ENCODE measurements at places on chromosomes 2 and 18. TPM values are rescaled to one million over a fixed set of nuclear protein-coding genes. Genes with fewer than 3 reads are reported as not detected.

DNA sequence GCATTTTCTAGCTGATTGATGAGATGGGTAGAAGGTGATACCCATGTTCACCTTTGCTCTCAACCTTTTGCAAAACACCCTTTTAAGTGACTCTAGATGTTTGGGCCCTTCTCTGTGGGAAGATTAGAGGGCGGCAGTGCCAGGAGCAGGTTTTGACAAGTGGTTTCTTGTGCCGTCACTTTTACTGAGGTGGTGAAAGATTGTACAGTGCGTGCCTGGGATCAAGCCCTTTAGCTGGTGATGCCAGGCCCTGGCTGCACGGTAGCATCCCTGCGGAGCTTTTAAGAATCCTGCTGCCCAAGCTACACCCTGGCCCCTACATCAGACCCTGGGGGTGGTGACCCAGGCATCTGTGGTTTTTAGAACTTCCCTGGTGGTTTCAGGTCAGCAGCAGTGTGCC lies 29.1 kb downstream of the MTCL1 start:
- DNase-seq = no peak

- DNase-seq = no peak
Measured at GRCh38 chr2:81692566-81692965, 1388.0 kb upstream of the LRRTM1 start.

DNA sequence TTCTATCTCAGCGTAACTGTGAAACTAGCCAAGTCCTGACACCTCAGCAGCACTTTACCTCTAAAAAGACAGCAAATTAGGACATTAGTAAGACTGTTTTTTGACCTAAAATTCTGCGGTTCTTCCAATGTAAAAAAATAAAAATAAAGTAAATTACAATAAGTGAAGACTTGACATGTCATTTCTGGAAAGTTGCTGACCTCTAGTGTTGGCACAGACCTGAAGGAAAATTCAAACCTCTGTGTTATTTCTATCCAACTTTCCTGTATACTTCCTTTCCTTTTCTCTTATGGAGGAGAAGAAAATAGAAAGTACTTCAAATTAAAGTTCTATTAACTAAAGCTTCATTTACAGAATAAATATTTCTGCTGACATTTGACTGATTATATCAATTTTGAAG lies 110.6 kb downstream of the TMEM182 start:
- DNase-seq = no peak

DNA sequence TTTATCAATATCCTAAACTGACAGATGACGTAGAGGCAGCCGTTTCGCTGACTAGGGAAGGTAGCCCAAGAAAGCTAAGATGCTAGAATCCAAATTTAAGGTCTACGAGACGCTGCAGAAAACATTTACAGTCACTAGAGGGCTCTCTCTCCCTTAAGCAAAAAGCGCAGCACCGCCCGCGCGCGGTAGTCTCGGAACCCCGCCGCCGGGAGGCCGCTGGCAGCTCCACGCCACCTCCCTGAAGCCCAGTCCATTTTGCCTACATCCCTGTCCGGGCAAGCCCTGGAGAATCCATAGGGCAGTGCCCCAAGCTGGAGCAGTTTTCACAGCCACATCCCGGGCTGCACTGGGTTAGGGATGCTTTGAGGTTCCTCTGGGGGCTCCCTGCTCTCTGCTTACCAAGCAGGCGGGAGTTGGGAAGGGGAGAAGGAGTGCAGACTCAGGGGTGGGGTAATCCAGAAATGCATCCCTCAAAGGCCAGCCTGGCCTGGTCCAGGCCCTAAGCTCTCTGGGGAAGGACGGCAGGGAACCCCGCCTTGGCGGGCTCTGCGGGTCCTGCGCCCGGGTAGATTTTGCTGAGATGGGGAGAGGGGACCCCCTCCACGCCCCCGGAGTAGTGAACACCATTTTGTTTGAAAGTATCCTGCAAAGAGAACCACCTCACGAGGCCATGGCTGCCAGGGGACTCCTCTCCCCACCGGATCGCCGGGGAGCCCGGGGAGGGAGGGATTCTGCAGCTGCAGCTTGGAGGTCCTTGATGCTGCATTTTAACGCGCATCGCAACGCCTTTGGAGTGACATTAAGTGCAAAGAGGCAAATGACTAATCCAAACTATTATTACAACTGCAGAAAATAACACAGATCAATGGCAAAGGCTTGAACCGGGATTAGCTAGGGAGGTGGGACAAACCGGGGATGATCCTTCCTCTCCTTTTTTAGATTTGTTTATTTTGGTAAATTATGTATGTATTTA lies 1.3 kb upstream of the DPYSL5 start:
- DNase-seq = no peak

DNA sequence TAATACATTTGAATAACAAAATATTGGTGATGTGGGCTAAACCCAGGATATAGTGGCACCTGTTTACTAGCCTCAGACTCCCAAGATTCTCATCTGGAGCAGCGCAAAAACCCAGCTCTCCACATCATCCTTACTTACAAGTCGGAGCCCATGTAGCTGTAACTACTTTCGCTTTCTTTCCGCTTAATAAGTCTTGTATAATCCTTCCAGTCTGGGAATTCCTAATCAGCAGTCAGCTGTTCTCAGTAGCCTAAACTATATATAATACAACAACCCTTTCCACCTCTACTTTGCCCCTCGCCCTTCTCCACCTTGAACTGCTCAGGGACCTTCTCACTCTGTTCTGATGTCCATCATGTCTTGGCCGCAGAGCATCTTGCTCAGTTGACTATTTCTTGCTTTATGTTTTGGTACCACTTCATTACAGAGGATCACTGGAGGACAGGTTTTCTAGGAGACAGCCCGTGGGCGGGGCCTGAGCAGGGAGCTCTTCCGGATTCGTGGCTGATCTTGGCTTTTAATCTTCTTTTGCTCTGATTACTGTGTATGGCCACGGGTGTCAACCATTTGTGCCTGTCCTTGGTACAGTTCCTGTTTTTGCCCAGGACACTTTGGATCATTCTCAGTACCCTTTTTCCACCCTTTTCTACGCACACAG lies 119.9 kb upstream of the SERTAD2 start:
- no peak for DNase-seq

- DNase-seq = no peak
Measured at GRCh38 chr2:218300141-218300540, 7.8 kb upstream of the TMBIM1 start.

DNA sequence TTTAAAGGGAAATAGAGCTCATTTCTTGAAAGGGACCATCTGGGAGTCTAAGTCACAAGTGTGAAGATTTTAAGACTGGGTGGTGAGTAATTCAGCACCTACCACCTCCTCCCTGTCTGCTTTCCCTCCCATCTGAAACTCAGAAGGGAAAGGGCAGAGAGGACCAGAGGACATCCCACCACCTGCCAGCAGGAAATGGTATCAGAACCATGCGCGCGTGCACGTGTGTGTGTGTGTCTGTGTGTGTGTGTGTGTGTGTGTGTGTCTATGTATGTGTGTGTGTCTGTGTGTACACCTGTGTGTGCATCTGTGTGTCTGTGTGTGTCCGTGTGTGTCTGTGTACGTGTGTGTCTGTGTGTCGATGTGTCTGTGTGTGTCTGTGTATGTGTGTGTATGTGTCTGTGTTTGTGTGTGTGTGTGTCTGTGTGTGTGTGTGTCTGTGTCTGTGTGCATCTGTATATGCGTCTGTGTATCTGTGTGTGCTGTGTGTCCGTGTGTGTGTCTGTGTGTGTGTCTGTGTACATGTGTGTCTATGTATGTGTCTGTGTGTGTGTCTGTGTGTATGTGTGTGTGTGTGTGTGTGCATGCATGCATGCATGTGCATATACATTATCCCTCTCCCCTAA lies 76.8 kb downstream of the ZFP36L2 start:
- no peak for DNase-seq

The KCNJ3 gene
- 0.51 TPM for total RNA-seq

Measured in chondrocyte (in vitro differentiated cells).